ENCODE measurements at places on chromosomes 16 and 17.

GRCh38 chr17:7839876-7840261 is 5.9 kb downstream of the KDM6B start:
- no peak for DNase-seq

- no peak for DNase-seq
Measured at GRCh38 chr16:86611525-86611855, 33.1 kb downstream of the FOXL1 start.

- DNase-seq: no peak
Measured at GRCh38 chr17:76195281-76196096, 44.8 kb downstream of the RNF157 start.

DNA sequence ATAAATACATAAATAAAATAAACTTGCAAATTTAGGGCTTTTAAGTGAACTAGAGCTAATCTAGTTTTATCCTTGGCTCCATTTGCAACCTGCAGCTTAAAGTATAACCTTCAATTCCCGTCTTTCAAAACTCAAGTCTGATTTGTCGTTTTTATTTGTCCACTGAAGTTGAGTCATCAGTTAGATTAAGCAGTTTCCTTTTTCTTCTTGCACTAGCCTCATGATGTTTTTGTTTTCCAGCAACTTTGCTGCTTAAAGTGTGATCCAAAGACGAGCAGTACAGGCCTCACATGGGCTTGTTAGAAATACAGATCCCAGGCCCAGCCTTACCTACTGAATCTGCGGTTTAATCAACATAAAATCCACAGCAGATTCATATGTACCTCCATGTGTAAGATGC is 13.8 kb downstream of the ARSG start:
- DNase-seq: no peak

GRCh38 chr16:55571-56136 is 2.0 kb downstream of the SNRNP25 start:
- DNase-seq: no peak

GRCh38 chr16:68866933-68867332 is 23.6 kb downstream of the TANGO6 start:
- no peak for DNase-seq

GRCh38 chr16:67718668-67719047 is 458 bp downstream of the GFOD2 start:
- DNase-seq: no peak

DNA sequence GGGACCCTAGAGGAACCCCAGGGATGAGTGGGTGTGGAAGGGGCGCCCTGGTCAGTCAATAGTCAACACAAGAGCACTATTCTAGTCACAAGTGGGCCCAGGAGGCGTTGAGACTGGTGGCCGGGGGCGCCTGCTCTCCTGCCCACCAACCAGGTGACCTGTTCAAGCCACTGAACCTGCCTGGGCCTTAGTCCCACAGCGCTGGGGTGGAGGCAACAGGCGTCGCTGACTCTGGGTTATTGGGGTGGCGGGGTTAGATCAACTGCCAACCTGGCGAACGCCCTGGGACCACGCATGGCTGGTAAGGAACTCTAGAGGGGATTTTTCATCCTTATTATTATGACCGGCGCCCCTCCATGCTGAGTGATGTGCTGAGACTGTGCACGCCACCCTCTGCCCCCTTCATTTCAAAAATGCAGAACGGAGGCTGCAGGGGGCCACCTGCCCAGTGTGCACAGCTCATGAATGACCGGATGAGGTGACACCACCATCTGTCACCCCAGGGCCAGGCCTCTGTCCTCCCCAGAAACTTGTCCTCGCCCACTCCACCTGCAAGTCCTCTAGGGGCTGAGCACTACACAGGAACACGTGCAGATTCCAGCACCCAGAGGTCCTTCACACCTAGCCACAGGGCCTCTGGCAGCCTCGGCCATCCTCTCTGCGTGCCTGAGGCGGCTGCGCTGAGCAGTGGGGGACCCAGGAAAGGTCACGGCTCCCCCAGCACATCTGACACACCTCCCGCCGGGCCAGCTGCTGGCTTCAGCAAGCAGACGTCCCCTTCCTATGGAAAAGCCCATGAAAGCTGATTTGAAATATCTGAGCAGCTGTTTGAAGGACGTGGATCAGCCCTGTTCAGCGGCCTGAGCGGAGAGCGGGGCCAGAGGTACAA is 51.6 kb upstream of the DNAH17 start:
- DNase-seq: no peak

DNA sequence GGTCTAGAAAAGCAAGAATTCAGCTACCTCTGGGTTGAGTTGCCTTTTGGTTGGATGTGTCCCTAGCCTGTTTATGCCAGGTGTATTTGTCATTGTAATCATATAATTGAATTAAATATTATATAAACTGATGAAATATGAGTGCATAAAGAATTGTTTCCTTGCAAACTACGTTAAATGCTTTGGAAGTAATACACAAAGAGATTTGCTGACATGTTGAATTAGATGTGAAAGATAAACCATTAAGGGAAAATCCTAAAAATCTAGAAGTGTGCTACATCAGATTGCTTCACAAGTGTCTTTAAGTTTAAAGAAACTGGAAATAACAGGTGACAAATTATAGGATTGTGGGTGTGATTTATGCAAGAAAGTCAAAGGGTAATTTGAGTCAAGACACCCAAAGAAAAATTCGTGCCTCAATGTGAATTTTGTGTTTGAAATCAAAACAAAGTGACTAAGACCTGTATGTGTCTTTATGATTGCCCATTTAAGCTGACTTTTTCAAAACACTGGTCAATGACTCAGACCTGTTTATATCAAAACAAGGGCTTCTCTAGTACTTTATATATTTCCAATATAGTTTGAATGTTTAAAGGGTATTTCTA is 5.1 kb upstream of the PYY start:
- no peak for DNase-seq

GRCh38 chr17:55265311-55266021 is 706 bp downstream of the HLF start:
- DNase-seq: no peak
